SJCRH30 (cell line): ENCODE measurements at places on chromosomes 7 and 10. TPM values are rescaled to one million over a fixed set of nuclear protein-coding genes. Genes with fewer than 3 reads are reported as not detected.
A peak's percentile ranks its signal among the peaks of the same experiment; 100 is the strongest.

GRCh38 chr7:155323001-155323638 lies 25.4 kb downstream of the INSIG1 start:
- no peak for DNase-seq

DNA sequence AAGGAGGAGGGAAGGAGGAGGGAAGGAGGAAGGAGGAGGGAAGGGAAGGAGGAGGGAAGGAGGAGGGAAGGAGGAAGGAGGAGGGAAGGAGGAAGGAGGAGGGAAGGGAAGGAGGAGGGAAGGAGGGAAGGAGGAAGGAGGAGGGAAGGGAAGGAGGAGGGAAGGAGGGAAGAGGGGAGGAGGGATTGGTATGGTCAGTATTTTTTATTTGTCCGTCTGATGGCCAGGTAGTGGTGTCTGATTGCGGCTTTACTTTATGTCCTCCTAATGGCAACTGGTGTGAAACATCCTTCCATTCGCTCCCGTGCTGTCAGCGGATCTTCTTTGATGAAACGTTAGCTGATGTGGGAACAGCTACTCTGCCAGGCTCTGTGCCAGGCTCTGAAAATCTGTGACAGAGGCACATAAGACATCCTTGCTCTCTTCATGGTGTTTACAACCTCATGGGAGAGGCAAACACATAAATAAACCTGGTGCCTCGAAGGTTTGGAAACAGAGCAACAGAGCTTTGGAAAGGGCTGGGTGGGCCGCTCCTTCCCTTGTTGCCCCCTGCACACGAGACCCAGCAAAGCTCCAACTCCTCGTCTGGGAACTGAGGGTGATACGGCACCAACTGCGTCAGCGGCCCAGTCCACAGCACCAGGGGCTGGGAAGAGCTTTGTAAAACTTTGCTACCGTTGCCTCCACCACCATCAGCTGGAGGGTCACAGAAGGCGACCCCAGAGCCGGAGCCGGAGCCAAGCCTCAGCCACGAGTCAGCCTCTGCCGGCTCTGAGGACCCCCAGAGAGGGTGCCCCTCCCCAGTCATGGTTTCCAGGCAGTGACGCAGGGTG lies 40.3 kb downstream of the PDGFA start:
- no peak for DNase-seq

- DNase-seq, result no peak
These were observed 157.5 kb upstream of the KLF14 start for GRCh38 chr7:130891254-130892094.

The CAV1 gene
- 22.2 and 23.7 TPM in 2 replicates for total RNA-seq

GRCh38 chr10:76881477-76882220 lies 756.0 kb downstream of the KCNMA1 start:
- DNase-seq, result no peak

DNA sequence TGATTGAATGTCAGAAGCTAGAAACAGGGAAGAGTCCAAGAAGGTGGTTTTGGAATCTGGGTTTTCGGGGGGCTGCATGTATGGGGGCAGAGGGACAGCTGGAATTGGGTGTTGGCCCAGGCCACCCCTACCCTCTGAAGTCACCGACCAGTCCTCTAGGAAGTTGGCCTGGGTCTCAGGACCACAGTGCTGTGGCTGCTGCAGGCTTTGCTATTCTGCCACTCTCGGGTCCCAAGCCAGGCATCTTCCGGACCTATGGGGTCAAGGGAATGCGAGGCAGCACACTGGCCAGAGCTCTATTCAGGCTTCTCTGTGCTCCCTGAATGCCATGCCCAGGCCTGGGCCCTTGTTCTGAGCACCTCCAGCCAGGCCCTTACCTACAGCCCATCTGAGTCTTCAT lies 13.2 kb downstream of the FGF8 start:
- DNase-seq, result no peak

GRCh38 chr10:97037365-97038361 lies 148.1 kb downstream of the SLIT1 start:
- DNase-seq, result peak; percentile 89

- no peak for DNase-seq
These were observed 219.3 kb upstream of the TAC1 start for GRCh38 chr7:97512441-97513207.

DNA sequence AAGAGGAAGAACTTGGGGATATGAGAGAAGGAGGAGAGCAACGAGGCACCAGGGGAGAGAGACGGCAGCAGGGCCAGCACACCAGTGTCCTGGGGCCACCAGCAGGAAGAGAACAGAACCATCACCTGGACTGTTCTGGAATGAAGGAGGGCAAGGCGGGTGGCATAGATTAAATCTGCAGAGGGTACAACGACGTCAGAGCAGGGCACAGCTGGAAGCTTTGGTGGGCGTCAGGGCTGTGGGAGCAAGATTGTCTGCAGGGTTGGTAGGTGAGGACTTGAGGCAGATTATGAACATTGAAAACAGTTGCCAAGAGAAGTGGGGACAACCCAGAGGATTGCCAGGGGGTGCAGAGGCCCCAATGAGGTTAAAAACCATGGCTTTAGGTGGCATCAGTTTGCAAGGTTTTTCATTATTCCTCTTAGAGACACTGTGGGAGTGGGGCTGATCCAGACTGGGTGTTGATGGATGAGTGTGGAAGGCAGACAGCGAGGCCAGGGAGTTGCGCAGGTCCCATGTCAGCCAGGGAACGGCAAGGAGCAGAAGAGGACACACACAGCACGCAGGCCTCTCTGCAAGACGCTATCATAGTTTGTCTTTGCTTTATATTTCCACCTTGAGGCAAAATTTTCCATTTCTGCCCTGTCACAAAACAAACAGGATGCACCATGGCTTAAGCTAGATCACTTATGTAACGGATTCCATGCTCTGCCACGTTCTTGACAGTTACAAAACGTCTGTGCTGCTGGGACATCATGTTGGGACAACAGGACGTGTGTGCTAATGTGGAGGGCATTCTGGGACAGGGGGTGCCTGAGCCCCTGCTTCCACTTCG lies 52.5 kb upstream of the LEP start:
- no peak for DNase-seq

DNA sequence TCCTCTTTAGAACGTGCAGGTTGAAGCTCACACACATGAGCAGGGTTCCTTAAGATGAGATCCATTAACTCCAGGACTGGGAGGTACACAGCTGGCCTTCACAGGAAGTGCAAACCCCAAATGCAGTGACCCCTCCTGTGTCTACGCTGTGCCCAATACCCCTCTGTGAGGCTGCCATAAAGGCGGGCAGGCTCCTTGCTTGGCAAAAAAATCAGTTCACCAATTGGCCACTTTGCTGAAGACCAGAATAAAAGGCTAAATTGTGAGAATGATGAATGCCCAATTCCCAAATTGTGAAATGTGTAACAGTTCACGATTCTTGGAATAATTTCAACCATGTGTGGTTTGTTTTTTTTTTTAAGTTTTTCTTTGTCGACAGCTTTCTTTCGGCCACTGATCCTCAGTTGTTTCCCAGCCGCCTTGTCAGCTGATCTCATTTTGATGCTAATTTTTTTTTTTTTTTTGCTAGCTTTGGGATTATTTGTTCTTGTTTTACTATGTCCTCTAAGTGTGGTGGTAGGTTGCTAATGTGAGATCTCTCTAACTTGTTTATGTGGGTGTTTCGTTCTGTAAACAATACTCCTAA lies 101.9 kb upstream of the PRSS58 start:
- no peak for DNase-seq

DNA sequence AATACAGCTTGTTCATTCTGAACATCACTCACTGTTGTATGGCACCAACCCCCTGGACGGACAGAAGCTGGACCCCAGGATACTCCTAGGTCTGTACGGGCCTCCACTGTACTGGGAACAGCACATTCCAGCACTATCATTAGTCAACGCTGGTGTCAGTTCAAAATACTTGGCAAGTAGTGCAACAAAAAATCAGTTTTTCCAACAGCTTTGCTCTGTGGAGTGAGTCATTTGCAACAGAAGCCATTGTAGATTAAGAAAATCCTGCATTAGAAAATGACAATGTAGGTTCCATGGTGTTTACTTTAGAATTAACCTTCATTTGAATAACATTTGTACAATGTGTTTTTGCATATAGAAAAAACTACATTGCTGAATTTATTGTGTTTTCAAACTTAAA lies 266.6 kb downstream of the HDAC9 start:
- no peak for DNase-seq

GRCh38 chr7:586494-586893 lies 66.8 kb upstream of the PDGFA start:
- DNase-seq, result no peak

- DNase-seq, result no peak
These were observed 345.3 kb downstream of the TNS3 start for GRCh38 chr7:47236480-47237129.

GRCh38 chr7:18165166-18165565 lies 137.5 kb upstream of the PRPS1L1 start:
- DNase-seq, result no peak

DNA sequence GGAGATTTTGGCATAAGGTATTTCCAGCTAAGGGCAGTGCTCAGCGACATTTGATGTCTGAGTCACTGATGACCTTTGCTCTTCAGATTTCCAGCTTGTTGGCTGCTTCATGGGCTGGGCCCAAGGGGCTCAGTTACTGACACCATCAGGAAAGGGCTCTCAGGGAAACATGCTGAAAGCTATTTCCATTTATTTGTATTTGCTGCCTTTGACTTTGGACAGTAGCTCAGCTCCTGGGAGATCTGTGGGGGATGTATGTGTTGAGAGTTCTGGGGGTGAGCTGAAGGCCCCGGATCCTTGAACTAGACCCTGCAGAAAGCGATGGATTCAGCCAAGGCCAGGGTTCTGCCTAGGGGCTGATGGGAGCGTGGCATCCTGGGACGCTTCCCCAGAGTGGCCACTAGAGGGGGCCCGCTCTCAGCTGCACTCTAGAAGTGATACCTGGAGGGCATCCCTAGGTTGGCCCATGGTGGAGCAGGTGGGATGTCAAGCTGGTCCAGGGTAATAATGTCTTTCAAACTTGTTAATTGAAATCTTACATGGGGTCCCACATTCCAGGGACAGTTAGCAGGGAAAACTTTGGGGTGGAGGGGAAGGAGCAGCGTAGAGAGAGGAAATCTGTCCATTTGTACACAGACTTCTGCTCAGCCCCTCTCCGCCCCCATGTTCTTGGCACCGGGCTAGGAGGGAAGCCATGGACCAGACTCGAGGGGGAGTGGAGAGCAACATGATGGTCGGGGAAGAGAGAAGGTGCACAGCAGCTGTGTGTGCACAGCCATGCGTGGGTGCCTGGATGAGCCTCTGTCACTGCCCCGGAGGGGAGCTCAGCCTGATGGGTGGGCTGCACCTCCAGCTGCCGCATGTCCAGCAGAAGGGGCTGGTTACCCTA lies 3.0 kb upstream of the BTBD16 start:
- DNase-seq, result peak; percentile 82

DNA sequence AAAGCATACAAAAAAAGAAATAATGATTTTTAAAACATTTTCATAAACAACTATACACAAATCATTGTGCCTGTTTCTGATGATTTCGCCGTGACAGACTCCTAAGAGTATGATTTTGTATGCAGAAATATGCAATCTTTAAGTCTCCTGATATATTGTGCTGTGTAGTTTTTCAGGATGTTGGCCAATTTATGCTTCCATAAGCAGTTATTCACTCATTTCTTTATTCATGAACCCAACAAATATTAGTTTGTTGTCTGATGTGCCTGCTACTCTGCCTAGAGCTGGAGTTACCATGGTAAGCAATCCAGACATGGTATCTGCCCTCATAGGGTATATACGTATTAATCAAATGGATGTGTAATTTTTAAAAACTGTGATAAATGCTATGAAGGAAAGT lies 40.4 kb downstream of the PRR15 start:
- no peak for DNase-seq

The TMEM273 gene
- 2.1 and 2.5 TPM in 2 replicates for total RNA-seq

DNA sequence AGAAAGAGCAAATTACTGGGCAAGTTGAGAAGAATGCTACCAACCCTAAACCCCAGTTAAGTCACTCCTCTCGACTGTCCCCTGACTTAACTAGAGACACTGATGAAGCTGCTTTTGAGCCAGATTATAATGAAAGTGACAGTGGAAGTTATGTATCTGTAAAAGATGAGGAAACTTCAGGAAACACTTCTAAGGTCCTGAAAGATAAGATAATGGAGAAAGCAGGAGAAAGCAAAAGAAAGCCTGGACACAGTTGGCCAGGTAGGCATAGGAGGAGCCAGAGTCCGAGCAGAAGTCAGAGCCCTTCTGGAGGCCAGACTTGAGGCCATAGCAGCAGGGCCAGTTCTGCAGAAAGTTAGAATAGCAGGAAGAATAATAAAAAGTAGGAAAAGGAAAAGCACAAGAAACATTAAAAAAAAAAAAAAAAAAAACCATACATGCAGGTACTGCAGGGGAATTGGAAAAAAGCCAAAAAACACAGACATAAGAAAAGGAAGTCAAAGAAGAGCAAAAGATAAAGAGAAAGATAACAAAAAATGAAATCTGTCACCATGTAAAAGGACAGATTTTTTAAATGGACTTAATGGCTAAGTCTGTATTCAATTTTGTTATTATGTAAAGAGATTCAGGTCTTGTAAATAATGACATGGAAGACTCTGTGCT lies 101.0 kb upstream of the KCNMA1 start:
- no peak for DNase-seq

DNA sequence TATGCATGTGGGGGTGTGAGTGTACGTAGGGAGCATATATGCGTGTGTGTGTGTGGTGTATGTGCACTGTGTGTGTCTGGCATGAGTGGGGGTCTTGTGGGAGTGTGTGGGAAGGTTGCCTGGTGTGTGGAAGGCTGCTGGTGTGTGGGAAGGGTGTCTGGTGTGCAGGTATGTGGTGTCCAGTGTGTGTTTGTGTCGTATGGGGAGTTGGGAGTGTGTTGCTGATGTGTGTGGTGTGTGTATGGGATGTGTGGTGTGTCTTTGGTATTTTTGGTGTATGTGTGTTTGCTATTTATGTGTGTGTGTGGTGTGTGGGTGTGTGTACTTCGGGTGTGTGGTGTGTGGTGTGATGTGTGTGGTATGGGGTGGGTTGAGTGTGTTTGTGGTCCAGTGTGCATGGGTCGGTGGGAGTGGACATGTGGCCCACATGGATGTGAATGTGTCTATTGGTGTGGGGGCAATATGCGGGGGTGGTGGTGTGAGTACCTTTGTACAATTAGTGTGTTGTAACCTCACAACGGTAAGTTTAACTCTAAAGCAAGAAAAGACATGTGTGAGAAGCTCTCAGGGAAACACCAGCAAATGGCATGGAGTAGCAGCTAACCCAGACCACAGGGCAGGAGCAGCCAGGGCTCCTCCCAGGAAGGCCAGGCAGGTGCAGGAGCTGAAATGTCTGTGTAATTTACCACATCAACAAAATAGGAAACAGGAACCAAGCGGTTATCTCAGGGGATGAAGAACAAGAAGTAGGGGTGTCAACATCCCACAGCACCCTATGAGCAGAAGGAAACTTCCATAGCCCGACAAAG lies 11.9 kb downstream of the ANTXRL start:
- DNase-seq, result no peak

The TLX1 gene
- total RNA-seq, result not detected in 2 replicates

DNA sequence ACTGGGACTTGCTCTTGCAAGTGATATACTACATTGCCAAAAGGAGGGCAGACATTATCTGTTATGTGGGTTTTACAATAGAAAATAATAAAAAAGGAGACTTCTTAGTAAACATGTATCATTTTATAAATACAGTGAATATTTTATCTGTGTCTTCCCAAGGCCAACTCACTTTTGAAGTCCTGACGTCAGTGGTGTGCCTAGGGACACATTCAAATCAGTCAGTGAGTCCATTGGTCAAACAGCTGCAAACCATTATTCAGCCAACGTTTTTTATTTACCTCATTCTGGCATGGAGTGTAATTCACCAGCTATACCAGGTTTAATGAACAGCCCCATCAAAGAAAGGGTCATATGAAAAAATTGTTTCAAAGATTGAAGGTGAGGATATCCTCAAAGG lies 263.7 kb downstream of the IPMK start:
- DNase-seq, result no peak

GRCh38 chr7:132261327-132262159 lies 314.7 kb downstream of the PLXNA4 start:
- no peak for DNase-seq

The SHTN1 gene
- 7.1 and 8.8 TPM in 2 replicates for total RNA-seq

- DNase-seq, result no peak
These were observed 177.5 kb downstream of the DNAJB6 start for GRCh38 chr7:157514306-157514705.
